ENCODE measurements at places on chromosomes 11 and 22.

DNA sequence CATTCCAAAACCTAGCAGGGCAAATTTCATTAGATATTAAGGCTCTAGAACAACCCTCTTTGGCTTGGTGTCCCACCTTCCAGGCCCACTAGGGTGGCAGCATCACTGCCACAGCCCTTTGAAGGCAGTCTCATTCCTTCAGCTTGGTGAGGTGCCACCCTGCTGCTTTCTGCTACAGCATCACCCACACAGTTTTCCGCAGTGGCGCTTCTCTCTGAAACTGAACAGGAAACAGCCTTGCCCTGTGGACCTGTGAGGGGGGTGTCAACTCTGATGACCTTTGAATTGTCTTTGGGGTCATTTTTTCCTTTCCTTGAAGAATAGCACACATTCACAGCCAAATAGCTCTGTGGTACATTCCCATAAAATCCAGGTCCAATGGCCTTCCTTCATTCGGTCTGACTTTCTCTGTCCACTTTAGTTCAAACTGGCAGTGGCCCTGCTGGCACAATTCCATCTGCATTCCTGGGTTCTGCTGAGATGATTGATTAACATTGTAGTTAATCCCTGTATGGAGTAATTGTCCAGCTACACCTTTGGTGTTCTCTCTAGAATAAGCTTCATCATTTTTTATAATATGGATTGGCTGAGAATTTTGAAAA is 251.9 kb upstream of the FAT3 start:
- DNase-seq, result no peak

DNA sequence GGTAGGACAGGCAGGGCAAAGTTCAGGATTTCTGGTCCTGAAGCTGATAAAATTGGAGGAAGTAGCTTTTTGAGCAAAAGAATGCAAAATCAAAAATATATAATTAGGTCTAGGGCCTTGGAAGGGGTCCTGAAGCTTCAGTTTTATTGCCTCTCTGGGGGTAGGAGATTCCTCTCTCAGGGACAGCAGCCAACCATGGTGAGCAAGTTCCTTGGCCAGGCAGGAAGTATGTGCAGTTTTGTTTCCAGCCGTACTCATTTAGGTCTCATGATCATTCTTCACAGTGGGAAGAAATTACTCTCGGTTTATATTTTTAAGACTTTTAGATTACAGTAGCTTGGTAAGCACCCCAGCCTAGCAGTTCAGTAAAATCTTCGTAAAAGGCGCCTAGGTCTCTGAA is 2.9 kb upstream of the RAB38 start:
- DNase-seq, result no peak

- DNase-seq, result no peak
Observed at GRCh38 chr22:47394504-47395440, 632.3 kb downstream of the TBC1D22A start.

DNA sequence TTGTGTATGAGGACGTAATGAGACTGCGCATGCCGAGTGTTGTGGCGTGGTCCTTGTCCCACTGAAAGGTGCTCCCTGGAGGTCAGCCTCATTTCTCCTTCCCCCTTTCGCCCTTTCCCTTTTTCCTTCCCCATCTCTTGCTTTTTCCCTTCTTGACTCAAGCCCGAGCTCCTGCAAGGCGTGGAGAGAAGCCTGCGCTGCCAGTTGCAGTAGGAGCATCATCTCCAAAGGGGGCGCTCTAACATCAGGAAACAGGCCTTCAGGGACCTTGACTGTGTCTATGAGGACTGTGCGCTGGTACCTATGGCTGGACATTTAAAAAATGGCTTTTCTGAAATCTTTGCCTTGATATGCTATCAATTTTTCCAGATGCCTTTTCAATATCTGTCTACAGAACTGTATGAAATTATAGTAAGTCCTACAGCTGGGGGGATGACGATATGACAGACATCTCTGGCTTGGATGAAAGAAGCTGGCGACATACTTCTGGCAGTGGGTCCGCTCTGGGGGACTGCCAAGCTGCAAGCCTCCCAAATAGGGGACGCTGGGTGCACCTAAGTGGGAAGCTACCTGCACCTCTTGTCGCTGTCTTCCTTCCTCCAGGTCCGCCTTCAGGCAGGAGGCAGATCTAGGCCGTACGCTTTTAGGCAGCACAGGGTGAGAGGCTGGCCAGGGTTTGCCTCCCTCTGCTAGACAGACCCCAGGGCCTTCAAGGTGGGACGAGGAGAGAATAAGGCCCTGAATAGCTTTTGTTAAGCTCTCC is 96.5 kb downstream of the NXPE2 start:
- DNase-seq, result no peak

DNA sequence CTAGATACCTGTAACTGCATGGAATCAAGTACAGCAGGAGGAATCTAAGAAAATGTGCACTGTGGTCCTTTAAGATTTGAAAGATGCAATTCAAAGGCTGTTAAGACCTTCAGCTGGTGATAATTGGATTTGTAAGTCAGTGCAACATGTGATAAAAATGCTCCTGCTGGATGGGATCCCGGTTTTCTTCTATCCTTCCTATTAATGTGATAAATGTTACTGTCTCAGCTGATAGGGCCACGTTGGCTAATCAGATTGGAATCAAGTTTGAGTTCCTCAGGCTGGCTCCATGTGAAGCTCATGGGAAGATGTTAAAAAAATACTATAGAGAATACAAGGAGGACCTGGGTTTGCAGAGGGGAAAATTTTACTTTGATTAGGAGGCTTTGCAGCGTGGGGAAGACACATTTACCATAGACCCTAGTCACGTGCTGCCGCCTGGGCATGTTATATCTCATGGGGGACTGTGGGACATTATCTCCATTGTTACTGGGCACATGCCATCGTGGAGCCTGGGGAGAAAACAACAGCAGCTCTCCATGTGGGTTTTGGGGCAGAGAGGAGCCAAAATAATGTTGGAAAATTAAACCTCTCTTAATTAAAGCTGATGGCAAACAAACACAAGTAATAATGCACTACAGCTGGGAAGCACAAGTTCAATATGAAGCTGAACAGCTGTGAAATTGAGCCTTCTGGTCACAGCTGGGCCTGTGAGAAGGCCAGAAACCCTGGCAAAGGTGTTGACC is 652.5 kb downstream of the NTM start:
- no peak for DNase-seq

DNA sequence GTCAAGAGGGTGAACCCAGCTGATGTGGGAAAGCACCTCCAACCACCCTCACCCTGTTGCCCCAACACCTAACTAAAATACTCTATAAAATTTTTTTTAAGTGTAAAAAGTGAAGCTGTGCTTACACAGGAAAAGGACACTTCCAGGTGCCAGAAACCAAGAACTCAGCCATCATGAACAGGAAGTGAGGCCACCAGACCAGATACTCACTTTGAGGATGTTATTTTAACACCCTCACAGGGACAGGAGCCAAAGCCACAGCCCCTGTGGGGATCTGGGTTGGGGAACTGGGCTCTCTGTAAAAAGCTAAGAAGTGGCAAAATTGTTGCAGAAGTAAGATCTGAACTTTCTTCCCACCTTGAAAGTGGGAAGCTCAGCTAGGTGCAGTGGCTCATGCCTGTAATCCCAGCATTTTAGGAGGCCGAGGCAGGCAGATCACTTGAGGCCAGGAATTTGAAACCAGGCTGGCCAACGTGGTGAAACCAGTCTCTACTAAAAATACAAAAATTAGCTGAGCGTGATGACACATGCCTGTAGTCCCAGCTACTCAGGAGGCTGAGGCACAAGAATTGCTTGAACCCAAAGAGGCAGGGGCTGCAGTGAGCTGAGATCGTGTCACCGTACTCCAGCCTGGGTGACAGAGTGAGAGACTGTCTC is 3.8 kb downstream of the RSPH14 start:
- no peak for DNase-seq

DNA sequence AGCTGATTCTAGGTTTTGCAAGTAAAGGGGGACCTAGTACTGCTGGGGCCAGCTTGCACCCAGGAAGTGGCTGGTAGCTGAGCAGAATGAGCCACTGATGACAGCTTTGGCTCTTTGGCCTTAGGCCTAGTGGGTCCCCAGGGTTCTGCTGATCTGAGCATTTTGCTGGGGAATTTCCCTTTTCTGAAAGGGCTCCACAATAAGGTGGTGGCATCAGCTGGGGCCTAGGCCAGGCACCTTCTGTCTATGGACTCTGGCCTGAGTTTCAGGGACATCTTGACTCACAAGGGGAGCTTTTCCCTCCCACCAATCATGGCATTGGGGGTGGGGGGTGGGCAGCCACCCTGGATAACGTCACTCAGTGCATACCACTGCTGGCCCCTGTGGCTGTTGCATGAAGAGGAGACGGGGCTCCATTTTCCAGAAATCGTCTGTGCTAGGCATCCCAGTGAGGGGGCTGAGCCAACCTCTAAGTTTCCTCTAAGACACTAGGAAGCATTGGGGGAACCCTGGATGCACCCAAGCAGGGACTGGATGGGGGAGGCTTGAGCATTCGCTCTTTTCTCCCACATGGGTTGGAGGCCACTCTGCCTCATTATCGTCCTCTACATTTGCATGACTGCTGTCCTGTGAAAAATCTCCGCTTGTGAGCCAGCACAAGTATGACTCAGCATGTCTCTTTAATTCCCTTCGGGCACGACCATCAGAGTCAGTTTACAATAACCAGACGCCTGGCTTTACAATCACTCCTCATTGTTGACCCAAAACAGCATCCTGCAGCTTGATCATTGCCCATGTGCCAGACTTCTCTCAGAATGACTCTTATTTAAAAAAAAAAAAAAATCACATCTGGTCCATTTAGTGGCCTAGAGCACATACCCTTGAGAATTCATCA is 145.0 kb upstream of the THY1 start:
- DNase-seq, result peak; percentile 79

DNA sequence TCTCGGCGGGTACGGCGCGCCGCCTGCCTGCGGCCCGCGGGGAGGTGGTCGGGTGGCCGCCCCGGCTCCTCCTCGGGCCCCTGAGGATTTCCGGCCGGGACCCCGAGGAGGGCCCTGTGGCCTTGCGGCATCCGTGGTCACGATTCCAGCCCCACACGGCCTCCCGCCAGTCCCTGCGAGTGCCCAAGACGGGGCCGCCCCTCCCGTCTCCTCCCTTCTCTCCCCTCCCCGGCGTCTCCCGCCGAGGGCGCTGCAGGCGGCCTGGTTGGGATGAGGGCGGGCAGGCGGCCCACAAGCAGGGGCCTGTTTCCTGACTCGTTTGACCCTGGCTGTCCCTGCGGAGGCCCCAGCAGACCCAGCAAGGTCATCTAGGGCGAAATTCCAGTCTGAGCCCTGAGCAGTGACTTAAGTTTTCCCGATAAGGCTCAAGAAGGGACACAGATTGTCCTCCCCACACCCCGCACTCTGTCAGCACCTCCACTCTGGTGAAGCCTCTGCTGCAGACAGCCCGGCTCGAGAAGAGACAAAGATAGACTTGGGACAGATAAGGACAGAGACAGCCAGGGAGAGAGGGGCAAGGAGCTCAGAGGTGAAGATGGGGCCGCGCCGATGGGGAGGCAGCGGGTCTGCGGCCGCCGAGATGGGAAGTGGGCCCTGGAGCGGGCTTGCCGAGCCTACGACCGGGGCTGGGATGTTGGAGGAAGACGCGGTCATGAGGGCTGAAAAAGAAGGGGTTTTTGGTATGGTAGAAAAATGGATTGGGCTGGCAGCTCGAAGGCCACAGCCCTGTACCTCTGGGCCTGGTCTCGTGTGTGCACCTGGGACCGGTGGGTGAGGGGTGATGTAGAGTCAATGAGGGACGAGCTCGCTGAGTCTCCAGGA is 95.0 kb downstream of the SWAP70 start:
- DNase-seq, result peak; percentile 48

DNA sequence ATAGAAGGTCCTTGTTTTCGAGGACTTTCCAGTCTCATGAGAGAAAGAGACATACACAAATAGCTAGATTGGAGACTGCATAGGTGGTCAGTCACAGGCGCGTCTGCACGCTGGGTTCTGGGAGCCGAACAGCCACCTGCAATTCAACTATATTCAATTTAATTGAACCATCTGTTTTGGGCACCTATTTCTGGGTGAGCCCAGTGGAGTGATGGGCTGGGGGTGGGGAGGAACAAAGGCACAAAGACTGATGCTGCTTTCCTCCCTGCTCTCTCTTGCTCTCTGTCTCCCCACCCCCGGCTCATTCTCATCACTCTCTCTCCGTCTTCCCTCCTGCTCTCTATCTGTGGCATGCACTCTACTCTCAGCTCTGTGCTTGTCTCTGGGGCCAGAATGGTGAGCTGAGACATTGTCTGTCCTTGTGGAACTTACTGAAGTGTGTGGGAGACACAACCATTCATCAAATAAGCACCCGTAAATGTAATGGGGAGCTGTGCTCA is 48.1 kb upstream of the B3GAT1 start:
- no peak for DNase-seq

- DNase-seq, result no peak
Observed at GRCh38 chr11:112437096-112437495, 176.4 kb upstream of the PLET1 start.

DNA sequence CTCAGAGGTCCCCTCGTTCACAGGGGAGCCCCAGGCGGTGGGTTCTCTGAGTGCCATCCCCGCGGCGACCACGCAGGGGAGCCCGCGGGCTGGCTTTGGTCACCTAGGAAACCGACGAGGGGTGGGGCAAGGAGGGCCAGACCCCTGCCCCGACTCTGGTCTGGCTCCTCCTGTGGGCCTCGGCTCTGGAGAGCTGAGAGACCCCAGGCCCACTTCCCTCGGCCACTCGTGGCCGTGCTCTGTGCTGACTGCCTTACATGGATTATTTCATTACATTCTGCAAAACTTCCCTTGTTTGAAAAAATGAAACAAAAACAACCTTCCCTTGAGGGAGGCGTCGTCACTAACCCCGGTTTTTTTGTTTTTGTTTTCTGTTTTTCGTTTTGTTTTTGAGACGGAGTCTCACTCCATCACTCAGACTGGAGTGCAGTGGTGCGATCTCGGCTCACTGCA is 15.1 kb upstream of the CYTH4 start:
- DNase-seq, result no peak

DNA sequence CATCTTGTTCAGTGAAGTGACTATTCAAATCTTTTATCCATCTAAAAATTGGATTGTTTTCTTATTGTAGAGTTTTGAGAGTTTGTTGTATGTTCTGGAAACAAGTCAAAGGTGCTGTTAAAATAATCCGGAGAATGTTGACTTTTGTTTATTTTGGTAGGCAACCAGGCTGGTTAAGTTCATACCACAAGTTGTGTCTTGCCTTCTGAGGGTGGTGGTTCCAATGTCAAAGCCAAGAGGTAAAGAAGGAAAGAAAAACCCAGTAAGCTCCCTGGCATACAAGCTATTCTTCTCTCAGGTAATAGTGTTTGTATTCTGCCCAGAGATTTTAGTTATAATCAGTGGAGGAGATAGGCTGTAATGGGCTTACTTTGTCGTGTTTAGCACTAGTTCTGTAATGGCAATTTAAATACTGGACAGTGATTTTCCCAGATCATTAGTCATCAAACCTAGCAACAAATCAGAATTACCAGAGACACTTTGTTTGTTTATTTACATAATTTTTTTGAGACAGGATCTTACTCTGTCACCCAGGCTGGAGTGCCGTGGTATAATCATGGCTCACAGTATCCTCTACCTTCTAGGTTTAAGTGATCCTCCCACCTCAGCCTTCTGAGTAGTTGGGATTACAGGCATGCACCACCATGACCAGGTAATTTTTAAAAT is 15.1 kb upstream of the CSRP3 start:
- no peak for DNase-seq

DNA sequence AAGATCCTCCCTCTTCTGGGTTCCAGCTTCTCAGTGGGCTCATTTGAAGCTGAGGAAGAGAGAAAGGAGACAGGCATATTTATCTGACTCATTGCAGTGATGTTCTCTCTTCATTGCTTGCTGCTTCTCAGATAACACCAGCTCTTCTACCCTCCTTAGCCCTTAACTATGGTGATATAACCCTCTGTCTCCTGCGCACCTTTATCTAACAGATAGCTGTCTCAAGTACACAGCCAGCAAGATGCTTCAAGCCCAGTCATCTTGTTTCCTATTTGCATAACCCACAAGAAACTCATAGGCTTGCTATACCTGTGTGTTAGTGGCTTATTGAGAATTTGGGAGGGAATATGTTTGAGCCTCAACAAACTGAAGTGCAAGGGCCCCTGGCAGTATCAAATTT is 12.6 kb downstream of the PRSS23 start:
- DNase-seq, result no peak

Measured in NCI-H446 treated with DMSO at 0.1 percent for 48 hours (cell line).